ENCODE measurements at places on chromosomes 7 and 10.
A peak's percentile ranks its signal among the peaks of the same experiment; 100 is the strongest.

DNA sequence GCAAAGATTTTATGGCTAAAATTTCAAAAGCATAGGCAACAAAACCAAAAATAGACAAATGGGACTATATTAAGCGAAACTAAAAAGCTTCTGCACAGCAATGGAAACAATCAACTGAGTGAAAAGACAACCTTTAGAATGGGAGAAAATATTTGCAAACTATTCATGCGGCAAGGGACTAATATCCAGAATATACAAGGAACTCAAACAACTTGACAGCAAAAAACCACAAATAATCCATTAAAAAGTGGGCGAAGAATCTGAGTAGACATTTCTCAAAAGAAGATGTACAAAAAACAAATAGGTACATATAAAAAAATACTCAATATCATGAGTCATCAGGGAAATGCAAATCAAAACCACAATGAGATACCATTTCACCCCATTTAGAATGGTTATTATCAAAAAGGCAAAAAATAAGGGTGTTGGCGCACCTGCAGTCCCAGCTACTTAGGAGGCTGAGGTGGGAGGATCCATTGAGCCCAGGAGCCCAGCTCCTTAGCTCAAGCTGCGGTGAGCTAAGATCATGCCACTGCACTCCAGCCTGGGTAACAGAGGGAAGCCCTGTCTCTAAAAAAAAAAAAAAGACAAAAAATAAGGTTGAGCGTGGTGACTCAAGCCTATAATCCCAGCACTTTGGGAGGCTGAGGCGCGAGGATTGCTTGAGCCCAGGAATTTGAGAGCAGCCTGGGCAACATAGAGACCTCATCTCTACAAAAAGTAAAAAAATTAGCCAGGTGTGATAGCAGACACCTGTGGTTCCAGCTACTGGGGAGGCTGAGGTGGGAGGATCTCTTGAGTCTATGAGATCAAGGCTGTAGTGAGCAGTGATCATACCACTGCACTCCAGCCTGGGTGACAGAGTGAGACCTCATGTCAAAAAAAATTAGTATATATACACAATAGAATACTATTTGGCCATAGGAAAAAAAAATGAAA lies 4.2 kb upstream of the CCM2 start:
- DNase-seq: no peak

DNA sequence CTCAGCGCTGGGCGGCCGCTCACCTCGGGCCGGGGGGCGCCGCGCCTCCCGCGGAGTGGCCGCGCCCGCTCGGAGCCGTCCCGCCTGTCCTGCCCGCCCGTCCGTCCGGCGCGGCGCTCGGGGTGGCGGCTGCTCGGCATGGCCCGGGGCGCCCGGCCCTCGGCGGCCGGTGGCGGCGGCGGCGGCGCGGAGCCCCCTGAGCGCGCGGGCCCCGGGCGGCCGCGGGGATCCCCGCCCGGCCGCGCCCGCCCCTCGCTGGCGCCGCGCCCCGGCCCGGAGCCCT lies 338 bp downstream of the SDK1 start:
- DNase-seq: no peak

- DNase-seq: peak; percentile 57
Observed at GRCh38 chr7:150945853-150946420, 32.2 kb downstream of the KCNH2 start.

- DNase-seq: no peak
Observed at GRCh38 chr7:47428768-47429472, 153.0 kb downstream of the TNS3 start.

DNA sequence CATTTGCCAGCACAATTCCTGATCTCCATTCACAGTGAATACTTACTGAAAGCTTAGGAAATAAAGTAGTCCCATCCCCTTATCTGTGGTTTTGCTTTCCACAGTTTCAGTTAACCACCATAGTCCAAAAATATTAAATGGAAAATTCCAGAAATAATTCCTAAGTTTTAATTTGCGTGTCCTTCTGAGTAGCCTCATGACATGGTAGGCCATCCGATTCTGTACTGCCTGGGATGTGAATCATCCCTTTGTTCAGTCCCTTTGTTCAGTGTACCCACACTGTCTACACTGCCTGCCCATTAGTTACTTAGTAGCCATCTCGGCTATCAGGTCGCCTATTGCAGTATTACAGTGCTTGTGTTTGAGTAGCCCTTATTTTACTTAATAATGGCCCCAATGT lies 14.2 kb downstream of the RAB11FIP2 start:
- DNase-seq: no peak

- no peak for DNase-seq
Observed at GRCh38 chr10:71529207-71529827, 132.6 kb downstream of the CDH23 start.

GRCh38 chr7:110003827-110004226 lies 1087.1 kb upstream of the LRRN3 start:
- DNase-seq: no peak

DNA sequence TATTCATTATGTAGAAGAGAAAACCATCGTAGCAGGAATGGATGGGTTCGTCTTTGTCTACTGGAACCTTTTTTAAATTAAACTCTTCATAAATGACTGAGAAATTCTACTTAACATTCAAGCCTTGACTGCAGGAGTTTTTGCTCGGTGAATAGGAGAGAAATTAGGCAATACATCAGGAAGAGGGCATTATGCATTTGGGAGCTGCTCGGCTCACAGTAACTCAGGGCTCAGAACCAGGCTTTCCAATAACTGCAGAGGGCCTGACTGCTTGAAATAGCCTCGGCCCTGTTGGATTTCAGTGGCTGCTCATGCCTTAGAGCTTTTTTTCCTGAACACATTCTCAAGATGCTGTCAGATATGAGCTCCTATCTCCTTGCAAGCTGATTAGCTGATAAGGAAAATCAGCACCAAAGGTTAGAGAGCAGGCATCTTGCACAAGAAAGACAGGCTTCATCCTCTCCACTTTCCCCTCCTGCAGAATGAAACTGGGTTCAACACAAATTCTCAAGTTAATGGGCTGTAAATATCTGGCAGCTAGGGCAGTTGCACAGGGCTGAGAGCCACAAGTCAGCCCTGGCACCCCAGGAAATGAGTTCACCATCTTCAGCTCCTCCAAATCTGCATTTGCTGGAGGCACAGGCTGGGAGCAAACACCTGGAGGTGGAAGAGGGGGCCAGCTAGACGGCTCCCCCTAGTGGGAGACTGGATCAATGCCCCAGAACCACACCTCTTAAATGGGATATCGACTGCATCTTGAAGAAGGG lies 24.3 kb downstream of the TECTB start:
- DNase-seq: no peak

- no peak for DNase-seq
Observed at GRCh38 chr7:90222811-90223725, 11.5 kb downstream of the STEAP2 start.

- no peak for DNase-seq
Observed at GRCh38 chr10:34885898-34886297, 70.8 kb upstream of the PARD3 start.

DNA sequence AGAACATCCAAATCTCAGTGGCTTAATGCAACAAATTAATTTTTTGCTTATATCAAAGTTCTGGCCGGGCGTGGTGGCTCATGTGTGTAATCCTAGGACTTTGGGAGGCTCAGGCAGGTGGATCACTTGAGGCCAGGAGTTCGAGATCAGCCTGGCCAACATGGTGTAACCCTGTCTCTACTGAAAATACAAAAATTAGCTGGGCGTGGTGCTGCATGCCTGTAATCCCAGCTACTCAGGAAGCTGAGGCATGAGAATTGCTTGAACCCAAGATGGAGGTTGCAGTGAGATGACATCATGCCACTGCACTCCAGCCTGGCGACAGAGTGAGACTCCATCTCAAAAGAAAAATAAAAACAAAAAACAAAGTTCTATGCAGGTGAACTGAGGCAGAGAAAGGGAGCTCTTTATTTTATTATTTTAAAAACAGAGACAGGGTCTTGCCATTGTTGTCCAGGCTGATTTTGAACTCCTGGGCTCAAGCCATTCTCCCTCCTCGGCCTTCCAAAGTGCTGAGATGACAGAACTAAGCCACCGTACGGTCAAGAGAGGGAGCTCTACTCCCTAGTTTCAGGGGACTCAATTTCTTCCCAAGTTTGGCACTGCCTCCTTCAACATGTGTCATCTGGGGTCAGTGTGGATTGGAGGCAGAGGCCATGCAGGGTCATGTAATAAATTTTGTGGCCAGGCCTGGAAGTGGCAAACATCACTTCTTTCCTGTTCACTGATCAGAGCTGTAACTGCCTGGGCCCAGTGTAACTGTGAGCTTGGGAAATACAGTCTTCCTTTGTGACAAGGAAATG lies 2.4 kb downstream of the ADCK2 start:
- DNase-seq: peak; percentile 13

GRCh38 chr7:55349121-55349520 lies 16.0 kb upstream of the LANCL2 start:
- no peak for DNase-seq
